Panc1 (cell line): ENCODE measurements at places on chromosomes 7 and 10. TPM values are rescaled to one million over a fixed set of nuclear protein-coding genes. Genes with fewer than 3 reads are reported as not detected.

- no peak for DNase-seq
These were observed 61.1 kb downstream of the GRK5 start for GRCh38 chr10:119268428-119268827.

DNA sequence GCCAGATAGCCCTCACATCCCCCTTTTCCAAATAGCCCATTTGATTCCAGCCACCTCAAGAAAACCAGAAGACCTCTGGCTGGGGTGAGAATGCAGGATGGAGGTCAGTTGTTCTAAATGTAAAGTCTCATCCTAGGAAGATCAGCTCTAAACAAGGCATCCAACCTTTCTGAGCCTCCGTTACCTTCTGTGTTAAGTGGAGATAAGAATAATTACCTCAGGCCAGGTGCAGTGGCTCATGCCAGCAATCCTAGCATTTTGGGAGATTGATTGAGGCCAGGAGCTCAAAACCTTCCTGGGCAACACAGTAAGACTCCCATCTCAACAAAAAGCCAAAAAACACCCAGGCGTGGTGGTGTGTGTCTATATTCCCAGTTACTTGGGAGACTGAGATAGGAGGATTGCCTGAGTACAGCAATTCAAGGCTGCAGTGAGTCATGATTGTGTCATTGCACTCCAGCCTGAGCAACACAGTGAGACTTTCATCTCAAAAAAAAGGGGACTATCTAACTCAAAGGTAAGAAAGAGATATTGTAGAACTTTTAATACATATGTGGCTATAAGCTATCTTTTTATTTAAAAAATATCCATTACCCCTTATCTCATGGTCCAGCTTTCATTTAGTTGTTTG is 43.5 kb downstream of the PRTFDC1 start:
- no peak for DNase-seq

The CTBP2 gene
- 125 TPM for total RNA-seq

The ZNF107 gene
- total RNA-seq: 11.1 TPM

GRCh38 chr7:38281266-38281665 is 7.8 kb upstream of the TARP start:
- DNase-seq: no peak

- no peak for DNase-seq
These were observed 142.5 kb upstream of the TNS3 start for GRCh38 chr7:47724335-47724982.
